Common myeloid progenitor, CD34-positive (primary cell): ENCODE measurements at places on chromosomes 7 and 10.
A peak's percentile ranks its signal among the peaks of the same experiment; 100 is the strongest.

DNA sequence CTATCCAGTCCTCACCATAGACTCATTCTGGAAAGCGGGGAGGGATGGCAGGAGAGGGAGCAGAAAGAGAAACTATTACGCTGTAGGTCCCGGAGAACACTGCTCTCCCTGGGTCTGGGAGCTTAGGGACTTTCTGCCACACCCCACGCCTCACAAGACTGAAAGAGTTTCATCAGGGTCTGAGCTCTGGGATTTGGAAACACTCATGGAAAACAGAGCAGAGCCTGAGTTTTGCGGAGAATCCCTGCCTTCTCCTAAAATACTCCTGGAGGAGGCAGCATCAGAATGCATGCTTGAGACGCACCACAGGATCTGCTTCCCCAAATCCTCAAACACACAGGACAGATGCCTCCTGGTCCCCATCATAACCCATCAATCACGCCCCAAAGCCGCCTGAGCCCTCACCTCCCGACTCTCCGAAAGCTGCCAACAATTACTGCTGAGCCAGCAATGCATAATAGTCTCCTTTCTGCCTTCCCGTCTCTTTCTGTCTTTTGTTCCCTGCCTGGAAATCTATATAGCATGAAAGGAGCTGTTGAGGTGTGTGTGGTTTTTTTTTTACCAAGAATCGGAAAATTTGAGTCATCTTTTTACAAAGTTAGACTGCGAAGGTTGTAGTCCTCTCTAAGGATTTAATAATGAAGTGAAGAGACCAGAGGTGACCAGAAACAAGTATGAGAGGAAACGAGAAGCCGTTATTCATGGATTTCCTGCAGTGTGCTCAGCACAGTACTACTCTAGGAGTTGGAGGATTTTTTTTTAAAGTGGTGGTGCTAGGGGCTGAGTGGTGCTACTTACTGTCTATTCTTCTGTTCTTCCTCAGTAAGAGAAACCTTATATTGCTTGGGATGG is 37.7 kb downstream of the ASB13 start:
- no peak overlapping the region for H3K4me3 ChIP-seq
- DNase-seq = peak; percentile 25
- no peaks in the 10 kb centered on the region for H3K36me3 ChIP-seq
- H3K27me3 ChIP-seq = no peaks in the 10 kb centered on the region
- H3K27ac ChIP-seq = no peak overlapping the region

- H3K27ac ChIP-seq = no peak within 1 kb of the TSS
- H3K36me3 ChIP-seq = no peaks in the 10 kb centered on the region
- peaks cover 23% of the 10 kb centered on the region for H3K4me1 ChIP-seq
Measured at GRCh38 chr10:69801434-69802315, at the start of gene COL13A1. COL13A1 (plus strand) TSS chr10:69801906; CDS start chr10:69802424, 518 bp downstream.

GRCh38 chr10:78209970-78210369 is 176.3 kb downstream of the RPS24 start:
- no peak for DNase-seq
- H3K4me3 ChIP-seq = no peak overlapping the region
- no peak overlapping the region for H3K27ac ChIP-seq
- no peaks in the 10 kb centered on the region for H3K4me1 ChIP-seq
- no peaks in the 10 kb centered on the region for H3K36me3 ChIP-seq

- DNase-seq = no peak
- no peaks in the 10 kb centered on the region for H3K4me1 ChIP-seq
- no peak overlapping the region for H3K27ac ChIP-seq
- no peak overlapping the region for H3K4me3 ChIP-seq
- H3K27me3 ChIP-seq = no peaks in the 10 kb centered on the region
Measured at GRCh38 chr10:29041616-29042015, 247.3 kb upstream of the LYZL1 start.

DNA sequence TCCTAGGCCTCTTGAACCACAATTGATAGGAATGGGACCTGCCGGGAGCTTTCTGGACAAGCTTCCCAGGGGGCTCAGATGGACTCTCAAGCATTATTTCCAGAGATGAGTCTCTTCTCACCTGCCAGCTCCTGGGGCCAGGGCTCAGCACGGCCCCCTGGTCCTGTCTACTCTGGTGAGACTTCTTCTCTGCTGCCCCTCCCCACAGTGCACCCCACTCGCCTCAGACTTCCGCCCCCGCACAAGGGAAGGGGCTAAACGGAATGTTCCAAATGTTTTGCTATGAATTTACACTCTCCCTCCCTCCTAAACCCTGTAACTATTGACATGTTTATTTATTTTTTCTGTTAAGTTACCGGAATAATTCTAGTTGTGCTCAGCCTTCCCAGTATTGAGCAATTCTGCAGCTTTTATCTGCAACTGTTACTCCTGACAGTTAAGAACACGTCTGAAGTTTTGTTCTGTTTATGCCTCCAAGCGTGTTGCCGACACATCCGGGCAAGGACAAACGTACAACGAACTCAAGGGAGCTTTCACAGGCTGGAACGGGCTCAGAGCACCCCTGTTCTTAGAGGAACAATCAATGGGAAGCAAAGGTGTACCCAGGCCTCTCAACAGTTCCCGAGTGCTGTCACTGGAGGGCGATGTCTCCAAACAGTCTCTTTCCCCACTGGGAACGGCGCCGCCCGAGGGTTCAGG is 55.2 kb downstream of the FHIP2A start:
- peak; percentile 57 for DNase-seq
- no peak overlapping the region for H3K27ac ChIP-seq
- peaks cover 14% of the 10 kb centered on the region for H3K4me1 ChIP-seq
- no peak overlapping the region for H3K4me3 ChIP-seq
- H3K36me3 ChIP-seq = no peaks in the 10 kb centered on the region

DNA sequence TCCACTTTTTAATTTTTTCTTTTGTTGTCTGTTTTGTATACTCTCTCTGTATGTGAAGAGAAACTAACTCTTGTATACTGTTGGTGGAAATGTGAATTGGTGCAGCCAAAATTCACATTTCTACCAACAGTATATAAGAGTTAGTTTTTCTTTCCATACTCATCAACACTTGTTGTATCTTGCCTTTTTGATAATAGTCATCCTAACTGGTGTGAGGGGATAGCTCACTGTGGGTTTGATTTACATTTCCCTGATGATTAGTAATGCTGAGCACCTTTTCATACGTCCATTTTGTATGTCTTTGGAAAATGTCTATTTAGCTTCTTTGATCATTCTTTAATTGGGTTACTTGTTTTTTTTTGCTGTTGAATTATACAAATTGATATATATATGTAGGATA is 375.5 kb upstream of the IGFBP3 start:
- H3K4me1 ChIP-seq = no peaks in the 10 kb centered on the region
- DNase-seq = no peak
- no peak overlapping the region for H3K4me3 ChIP-seq
- H3K27ac ChIP-seq = no peak overlapping the region

- DNase-seq = no peak
- no peak overlapping the region for H3K27ac ChIP-seq
- H3K36me3 ChIP-seq = no peaks in the 10 kb centered on the region
- H3K27me3 ChIP-seq = peaks cover 24% of the 10 kb centered on the region
- no peak overlapping the region for H3K4me3 ChIP-seq
Measured at GRCh38 chr10:118799777-118800176, 45.0 kb upstream of the CACUL1 start.

DNA sequence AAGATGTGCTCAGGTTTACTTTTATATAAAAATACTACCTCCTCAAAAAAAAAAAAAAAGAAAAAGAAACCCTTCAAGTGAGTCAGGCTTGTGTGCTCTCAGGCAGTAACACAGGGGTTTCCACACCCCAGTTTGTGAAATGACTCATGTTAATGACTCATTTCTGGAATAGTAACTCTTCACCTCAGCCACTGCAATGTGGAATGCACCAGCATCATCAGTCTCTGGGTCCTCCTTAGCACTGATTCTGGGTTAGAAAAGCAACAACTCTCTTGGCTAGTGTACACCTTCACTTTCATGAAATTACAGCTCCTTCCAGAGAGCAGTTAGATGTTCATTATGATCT is 110.6 kb downstream of the EMX2 start:
- H3K4me1 ChIP-seq = no peaks in the 10 kb centered on the region
- no peaks in the 10 kb centered on the region for H3K36me3 ChIP-seq
- no peak overlapping the region for H3K27ac ChIP-seq
- H3K4me3 ChIP-seq = no peak overlapping the region

DNA sequence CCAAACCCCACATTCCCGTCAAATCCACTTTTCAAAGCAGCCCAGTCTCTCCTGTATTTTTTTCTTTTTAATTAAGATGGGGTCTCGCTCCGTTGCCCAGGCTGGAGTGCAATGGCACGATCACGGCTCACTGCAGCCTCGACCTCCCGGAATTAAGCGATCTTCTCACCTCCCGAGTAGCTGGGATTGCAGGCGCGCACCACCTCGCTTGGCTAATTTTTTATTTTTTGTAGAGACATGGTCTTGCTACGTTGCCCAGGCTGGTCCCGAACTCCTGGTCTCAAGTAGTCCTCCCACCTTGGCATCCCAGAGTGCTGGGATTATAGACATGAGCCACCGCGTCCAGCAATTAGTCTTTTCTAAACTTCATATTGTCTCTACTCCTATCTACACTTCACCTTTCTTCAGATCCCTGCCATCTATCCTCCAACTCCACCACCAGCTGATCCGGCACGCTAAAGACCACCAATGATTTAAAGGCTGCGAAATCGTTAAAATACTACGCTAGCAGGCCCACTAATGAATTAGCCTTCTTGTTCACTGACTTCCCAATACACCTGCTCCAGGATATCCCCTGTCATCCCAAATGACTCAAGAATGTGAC is 525 bp upstream of the CHUK start:
- DNase-seq = no peak
- H3K36me3 ChIP-seq = peaks cover 3% of the 10 kb centered on the region
- H3K4me3 ChIP-seq = peak overlapping the region; percentile 99
- peak overlapping the region; percentile 88 for H3K27ac ChIP-seq

GRCh38 chr7:123647106-123647730 is 8.4 kb upstream of the LMOD2 start:
- no peaks in the 10 kb centered on the region for H3K4me1 ChIP-seq
- no peak for DNase-seq
- no peak overlapping the region for H3K4me3 ChIP-seq
- H3K36me3 ChIP-seq = no peaks in the 10 kb centered on the region
- no peaks in the 10 kb centered on the region for H3K27me3 ChIP-seq
- H3K27ac ChIP-seq = no peak overlapping the region

DNA sequence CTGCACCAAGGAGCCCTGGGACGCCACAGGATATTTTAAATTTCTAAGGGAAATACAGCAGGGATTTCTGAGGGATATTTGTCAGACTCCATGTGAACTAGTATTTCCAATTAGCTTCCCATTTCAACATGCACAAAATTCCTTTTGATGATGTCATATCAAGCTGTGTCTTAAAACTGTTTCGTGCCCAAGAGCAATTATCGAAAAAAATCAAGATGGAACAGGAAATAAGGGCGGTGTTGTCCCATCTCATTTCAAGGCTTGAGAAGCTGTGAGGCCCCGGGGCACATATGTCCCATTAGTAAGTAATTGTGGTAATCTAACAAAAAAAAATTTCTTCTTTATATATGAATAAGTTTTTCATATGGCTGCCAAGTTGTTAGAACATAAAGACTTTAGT is 47.4 kb downstream of the PPP1R17 start:
- no peak for DNase-seq
- H3K27me3 ChIP-seq = no peaks in the 10 kb centered on the region
- no peak overlapping the region for H3K27ac ChIP-seq
- no peaks in the 10 kb centered on the region for H3K36me3 ChIP-seq
- no peaks in the 10 kb centered on the region for H3K4me1 ChIP-seq

DNA sequence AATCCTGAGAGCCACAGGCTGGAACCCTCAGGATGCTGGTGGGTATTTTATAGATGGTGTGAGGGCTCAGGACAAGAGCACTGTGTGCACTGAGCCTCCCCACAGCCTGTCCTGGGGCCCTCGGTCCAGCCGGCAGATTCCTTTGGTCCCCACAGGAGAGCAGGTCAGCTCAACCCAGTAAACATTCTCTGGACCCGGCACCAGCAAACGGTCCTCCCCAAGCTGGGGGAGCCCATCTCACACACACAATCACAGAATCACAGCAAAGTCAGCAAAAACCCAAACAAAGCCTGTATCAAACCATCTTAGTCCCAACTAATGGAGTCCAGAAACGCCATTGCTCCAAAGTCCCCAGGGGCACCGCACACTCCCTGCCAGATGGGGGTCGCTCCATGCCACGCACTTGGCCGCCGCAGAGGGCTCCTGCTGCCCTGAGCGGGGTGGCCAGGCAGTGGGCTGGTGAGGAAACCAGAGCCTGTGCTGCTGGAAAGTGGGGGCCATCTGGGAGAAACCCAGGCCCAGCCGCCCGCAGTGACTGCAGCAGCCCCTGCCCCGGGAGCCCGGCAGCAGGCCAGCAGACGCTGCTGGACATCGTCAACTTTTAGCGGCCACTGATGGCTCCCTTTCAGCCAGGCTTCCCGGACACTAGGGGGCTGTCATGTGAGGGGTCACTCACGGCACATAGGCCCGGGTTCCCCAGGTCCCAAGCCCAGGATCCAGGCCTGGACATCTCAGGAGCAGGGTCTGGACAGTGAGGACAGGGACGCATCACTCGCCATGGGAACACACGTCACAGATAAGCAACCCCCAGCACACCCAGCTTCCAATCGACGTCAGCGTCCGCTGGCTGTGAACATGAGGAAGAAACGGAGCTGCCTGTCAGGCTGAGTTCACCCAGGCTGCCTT is 52.6 kb downstream of the DPYSL4 start:
- DNase-seq = no peak
- no peaks in the 10 kb centered on the region for H3K27me3 ChIP-seq
- peaks cover 3% of the 10 kb centered on the region for H3K36me3 ChIP-seq
- no peak overlapping the region for H3K27ac ChIP-seq

GRCh38 chr7:103719070-103719469 is 270.4 kb downstream of the RELN start:
- H3K27ac ChIP-seq = no peak overlapping the region
- H3K27me3 ChIP-seq = no peaks in the 10 kb centered on the region
- DNase-seq = no peak

DNA sequence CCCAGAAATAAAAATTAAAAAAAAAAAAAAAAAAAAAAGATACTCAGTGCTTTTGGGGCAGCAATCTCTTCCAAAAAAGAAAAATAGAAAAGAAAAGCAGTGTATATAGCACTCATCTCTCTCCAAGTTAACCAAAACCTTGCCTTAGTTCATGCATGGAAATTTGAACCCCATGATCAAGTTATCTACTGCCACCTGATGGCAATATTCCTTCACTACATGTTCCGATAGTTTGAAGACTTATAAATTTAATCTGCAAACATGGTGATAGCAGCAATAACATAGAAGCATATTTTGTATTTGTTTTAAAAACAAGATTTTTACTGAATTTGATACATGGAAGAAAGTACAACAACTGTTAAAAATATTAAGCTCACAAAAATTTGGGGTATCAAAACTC is 48.6 kb upstream of the SLIT1 start:
- H3K4me1 ChIP-seq = no peaks in the 10 kb centered on the region
- peaks cover 4% of the 10 kb centered on the region for H3K36me3 ChIP-seq
- no peaks in the 10 kb centered on the region for H3K27me3 ChIP-seq
- peak; percentile 73 for DNase-seq
- no peak overlapping the region for H3K4me3 ChIP-seq
- no peak overlapping the region for H3K27ac ChIP-seq

DNA sequence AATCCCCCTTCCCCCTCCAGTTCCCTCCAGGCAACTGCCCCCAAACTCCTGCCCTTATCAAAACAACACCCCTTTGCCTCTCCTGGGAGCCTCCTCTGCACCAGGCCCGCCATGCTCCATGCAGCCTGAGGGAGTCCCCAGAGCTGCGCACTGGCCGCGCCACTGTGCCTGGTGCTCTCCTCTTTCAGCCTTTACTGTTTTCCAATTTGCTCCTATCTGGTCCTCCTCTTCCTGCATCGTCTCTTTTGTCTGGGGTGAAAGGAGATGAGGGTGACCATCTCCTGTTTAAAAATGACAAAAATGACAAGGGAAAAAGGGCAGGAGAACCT is 165.8 kb upstream of the ADCY1 start:
- no peak overlapping the region for H3K4me3 ChIP-seq
- no peak overlapping the region for H3K27ac ChIP-seq
- no peaks in the 10 kb centered on the region for H3K4me1 ChIP-seq
